ENCODE measurements at places on chromosomes 1 and 21.

- DNase-seq, result no peak
These were observed 561.8 kb upstream of the ADAMTS5 start for GRCh38 chr21:27528697-27529096.

- DNase-seq, result no peak
These were observed 688 bp downstream of the PTTG1IP start for GRCh38 chr21:44872649-44873355.

DNA sequence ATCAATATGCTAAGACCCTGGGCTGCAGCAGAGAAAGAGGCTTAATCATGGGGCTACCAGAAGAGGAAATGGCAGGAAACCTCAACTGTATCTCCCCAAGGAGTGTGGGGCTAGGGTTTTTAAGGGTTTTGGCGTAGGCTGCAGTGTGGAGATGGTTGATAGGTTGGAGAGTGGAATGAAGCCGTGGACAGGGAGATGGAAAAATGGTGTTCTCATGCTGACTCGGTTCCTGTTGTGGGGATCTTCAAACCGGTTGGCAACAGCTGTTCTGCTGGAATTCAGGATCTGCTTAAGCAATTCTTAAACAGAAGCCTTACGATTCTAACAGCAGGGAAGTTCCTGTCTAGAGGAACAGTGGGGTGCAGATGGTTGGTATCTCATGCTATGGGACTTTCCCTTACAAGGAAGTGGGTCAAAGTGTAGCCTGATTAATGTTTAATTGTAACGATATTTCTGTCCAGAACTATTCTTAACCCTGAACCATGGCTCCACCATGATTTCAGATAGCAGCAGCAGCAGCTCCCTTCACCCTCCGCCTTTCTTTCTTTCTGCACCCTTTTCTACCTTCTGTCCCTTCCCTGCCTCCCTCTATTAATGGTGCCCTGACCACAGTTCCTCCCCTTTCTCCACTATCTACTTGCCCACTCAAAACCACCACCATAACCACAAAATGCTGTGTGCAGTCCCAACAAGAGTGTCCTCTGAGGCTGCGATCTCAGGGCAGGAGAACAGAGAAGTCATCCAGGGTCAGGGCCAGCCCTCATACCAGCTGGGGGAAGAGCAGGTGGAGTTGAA is 30.8 kb downstream of the RSPH1 start:
- DNase-seq, result no peak

GRCh38 chr1:27779122-27779521 is 6.1 kb downstream of the STX12 start:
- no peak for DNase-seq

DNA sequence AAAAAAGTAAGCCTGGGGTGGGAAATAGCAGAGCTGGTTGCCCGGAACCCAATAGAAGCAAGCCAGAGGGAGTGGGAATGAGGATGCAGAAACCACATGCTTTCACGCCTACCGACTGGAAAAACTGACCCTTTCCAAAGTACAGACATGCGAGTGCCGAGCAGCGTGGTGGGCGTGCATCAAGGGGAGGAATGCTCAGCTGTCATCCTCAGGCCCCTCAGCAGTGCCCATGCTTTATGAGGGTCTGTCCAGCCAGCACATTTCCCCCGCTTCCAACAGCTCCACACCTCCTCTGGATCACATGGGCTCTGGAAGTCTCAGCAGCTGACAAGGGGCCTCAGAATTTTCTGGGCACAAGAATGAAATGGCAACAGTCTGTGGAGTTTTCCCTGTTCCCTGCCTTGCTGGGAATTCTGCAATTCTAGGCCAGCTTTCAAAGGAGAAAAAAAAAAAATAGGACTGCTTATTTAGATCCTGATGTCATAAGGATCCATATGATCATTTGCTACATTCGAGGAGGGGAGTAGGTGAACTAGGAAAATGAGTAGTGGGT is 19.1 kb upstream of the IKBKE start:
- no peak for DNase-seq

DNA sequence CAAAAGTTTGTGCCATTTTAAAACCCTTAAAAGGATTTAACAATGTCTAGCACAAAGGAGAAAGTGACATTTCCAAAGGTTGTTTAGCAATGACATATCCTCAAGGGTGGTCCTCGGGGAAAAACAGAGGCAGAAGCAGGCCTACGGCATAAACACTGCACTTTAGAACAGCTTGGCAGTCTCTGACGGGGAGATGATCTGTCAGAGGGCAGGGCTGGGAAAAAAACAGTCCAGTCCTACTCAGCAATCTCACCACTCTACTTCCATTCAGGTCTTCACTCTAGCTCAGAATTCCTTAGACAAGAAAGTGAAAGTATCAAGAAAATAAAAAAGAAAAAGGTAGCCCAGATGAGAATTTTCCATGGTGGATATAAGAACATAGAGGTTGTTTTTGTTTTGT is 4.1 kb downstream of the CRYZ start:
- no peak for DNase-seq

GRCh38 chr1:150562446-150563339 is 13.5 kb downstream of the ADAMTSL4 start:
- peak; percentile 49 for DNase-seq

- DNase-seq, result peak; percentile 66
These were observed at the start of gene KDF1 for GRCh38 chr1:26959722-26960624. Gene KDF1 (minus strand): TSS chr1:26960468. CDS start chr1:26952380, 8,088 bp downstream.

DNA sequence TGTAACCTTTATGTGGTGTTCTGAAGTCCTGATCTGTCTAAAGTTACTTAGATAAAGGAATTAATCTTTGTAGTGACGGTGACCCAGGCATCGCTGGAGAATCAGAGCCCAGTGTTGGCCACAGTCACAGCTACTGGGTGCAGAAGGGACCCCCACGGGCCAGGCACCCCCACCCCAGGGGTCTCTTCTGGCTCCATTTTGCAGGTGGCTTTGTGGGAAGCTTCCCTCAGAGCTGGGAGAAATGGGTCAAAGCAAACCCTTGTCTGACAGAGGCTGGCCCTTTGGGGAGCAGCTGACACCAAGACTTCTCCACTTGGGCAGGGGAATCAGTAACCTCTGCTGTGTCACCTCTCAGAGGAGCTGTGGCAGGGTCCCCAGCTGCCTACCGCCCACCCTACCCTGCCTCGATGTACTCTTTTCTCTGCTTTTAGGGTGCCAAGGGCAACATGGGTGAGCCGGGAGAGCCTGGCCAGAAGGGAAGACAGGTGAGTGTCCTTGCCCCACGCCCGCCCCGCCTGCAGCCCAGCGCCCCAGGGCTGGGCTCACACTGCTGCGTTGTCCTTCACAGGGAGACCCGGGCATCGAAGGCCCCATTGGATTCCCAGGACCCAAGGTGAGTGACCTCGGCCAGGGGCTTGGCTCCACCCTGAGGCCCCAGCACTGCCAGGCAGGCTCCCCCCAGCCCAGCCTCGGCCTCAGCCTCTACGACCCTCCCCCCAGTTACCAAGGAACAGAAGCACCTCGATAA is 17.7 kb downstream of the COL6A2 start:
- DNase-seq, result no peak

DNA sequence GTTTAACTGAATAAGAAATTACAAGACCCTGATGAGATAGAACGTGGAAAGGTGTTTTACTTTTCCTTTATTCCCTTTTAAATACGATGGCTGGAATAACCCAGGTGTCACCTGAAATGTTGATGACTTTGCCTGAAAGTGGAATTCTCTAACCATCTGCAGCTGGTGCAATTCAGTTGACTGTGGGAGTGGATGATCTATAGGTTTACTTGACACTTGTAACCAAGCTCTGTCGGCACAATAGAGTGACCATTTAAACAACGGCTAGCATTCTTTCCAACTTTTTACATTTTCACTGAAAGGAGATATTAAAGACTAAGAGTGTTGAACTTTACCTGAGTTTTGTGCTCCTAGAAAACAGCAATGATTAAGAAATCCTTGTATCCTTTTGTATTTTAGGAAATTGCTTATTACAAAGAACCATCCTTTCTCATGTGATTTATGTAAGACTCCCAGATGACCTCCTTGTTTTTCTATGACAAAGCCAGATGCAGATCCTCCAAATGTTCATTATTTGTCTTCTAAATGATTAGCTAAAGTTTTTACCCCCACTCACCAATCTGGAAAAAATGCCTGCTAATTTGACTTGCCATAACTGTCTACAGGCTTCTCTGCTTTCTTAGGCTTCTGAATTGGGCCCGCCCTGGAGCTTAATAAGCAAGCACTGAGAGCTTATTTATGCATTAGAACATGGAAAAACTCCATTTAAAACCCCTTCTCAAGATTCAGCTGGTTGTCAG is 129.5 kb upstream of the LRRC7 start:
- no peak for DNase-seq

DNA sequence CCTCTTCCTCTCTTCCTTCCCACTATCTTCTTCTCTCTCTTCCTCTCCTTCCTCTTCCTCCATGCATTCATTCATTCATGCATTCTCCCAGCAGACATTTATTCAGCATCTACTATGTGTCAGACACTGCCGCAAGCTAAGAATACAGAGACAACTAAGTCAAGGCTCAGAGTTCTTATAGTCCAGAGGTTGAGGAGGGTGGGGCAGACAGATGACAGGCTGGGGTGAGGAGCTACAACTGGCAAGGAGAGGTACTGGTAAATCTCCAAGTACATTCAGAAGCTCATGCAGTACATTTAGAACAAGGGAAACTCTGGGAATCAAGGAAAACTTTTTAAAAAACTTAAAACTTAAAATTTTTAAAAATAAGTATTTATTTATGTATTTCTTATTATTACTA is 56.4 kb upstream of the FMOD start:
- no peak for DNase-seq

Measured in CD4-positive, alpha-beta T cell (primary cell).